ENCODE measurements at places on chromosomes 12 and 14.

DNA sequence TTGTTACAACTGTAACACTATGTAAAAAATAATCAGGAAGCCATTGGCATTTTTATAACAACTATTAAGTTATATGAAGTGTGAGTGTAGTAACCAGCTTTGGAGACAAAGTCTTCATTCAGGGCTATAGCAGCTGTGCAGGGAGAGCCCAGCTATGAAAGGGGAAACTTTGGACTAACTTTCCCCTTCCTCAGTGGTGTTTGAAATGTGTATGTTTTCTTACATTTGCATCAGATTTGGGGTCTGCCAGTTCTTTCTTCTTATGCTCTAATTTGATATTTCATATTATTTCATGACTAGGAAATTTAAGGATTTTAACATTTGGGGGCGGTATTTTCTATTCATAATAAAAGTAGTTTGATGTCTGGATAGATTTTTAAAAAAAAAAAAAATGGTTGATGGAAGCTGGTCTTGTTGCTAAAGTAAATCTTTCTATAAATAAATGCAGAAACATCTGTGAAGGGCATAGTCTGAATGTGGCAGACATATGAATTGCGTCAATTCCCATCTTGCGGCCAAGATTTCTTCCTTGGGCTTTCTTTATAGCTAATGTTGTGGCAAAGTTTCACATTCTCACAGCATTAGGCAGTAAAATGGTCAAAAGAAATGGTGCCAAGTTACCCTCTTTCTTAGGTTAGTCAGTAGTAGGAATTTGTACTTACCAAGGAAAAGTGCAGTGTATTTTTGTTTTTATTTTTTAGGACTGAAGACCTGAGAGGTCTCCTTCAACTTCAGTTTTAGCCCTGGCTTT, 35.6 kb downstream of the RASSF8 start:
- DNase-seq, result no peak

GRCh38 chr14:93128725-93129459, 13.2 kb upstream of the ITPK1 start:
- peak; percentile 65 for DNase-seq

GRCh38 chr12:56414401-56414800, 34.8 kb downstream of the TIMELESS start:
- no peak for DNase-seq

DNA sequence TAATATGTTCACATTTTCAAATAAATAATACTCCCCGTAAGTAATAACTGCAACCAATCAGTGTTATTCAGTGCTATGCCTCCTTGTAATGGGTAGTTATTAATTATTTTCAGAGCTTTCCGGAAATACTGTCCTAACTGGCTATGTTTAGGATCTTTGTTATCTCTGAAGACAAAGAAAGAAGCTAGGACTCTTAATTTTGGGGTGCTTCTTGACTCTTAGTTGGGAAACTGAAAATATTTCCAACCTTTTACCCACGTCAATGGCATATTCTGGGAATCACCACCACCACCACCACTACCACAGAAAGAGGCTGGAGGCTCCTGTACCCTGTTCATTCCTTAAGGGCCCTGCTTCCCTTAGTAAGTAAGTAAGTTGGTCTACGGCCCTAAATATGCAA, 39.1 kb downstream of the RAD52 start:
- DNase-seq, result no peak

DNA sequence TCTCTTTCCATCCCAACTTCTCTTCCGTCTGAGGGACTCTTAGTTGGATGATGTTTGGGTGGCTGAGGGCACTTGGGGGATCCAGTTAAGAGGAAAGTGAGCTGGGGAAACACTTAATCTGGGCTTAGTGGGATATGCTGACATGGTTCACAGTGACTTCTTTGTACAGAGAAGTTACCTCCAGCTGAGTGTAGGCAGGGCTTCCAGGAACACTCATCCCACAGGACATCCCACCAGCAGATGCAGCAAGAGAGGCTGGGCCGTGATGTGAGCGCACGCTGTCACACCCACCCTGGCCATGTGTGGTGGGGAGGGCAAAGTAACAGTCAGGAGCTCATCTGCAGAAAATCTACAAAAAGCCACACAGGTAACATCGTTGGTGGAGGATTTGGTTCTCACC, 832 bp upstream of the CACNA2D4 start:
- DNase-seq, result no peak

- DNase-seq, result no peak
Observed at GRCh38 chr12:117051380-117051779, 47.8 kb downstream of the TESC start.

GRCh38 chr12:34294671-34295365, 272.5 kb downstream of the ALG10 start:
- no peak for DNase-seq

GRCh38 chr14:105414456-105415371, 4.9 kb upstream of the MTA1 start:
- peak; percentile 41 for DNase-seq

DNA sequence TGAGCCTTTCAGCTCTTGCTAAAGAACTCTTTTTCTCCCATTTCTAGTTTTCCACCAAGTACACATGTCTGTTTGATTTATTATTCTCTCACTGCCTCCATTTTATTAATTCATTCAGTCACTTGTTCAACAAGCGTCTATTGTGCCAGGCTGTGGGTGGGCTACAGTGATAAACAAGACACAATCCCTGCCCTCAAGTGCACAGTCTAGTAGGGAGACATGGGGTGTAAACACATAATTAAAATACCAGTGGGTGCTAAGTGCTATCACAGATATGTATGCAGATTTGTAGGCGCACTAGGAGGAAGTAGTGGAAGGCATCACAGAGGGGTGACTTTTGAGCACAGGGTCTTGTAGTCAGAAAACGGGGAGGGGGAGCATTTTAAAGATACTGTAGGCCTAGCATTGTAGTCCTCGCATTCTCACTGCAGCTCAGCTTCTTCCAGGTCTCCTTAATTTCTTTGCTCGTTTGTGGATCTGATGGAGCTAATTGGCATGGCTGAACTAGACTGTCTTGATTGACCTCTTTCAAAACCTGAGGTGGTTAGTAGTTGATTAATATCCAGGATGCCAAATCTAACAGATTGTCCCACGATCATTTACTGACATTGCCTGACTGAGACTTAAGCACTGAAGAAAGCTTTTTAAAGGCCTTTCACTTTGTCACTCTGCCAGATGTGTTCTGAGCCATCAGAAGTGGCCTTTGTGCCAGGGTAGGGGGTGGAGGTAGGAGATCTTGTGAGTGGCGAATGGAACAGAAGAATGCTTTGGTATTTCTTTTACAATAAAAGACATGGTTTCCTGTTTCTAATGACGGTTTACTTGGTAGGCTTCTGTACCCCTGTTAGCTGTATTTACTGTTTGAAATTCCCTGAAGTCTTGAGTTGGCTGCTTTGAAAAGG, 116.9 kb downstream of the DIP2B start:
- no peak for DNase-seq

DNA sequence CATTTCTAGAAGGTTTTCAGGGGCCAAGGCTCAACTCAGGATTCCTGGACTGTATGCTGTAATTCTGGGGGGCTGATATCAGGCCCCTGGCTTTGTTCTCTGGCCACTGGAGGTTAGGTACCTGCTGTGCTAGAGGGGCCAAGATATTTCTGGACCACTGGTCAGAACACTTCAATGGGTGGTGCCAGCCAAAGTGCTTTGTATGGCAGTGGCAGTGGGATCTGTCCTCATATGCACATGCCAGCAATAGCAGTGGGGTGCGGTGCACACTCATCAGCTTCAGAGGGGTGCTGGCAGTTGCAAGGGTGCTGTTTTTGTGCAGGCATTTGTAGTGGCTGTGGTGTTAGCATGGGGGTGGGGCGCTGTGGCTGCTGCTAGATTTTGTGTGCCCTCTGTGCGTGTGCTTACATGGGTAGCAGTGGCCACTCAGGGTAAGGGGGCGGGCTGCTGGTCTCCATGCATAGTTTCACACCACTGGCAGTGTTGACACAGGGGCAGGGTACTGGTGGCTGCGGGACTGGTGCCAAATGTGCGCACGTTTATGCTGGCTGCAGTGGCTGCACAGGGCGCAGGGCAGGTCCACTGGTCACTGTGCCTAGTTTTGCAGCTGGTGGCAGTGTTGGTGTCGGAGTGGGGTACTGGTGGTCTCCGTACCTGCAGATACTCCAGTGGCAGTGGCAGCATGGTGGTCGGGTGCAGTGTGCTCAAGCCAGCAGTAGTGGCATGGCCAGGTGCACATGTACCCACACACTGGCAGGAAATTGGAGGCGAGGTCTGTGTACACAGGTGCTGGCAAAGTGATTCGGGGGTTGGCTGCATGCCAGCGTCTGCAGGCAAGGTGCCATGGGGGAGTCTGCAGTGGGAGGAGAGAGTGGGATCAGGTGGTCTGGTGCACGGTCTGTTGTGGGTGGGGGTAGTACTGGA, 12.6 kb downstream of the NOPCHAP1 start:
- DNase-seq, result no peak

- DNase-seq, result no peak
Observed at GRCh38 chr14:94571950-94572349, 9.3 kb upstream of the SERPINA5 start.

DNA sequence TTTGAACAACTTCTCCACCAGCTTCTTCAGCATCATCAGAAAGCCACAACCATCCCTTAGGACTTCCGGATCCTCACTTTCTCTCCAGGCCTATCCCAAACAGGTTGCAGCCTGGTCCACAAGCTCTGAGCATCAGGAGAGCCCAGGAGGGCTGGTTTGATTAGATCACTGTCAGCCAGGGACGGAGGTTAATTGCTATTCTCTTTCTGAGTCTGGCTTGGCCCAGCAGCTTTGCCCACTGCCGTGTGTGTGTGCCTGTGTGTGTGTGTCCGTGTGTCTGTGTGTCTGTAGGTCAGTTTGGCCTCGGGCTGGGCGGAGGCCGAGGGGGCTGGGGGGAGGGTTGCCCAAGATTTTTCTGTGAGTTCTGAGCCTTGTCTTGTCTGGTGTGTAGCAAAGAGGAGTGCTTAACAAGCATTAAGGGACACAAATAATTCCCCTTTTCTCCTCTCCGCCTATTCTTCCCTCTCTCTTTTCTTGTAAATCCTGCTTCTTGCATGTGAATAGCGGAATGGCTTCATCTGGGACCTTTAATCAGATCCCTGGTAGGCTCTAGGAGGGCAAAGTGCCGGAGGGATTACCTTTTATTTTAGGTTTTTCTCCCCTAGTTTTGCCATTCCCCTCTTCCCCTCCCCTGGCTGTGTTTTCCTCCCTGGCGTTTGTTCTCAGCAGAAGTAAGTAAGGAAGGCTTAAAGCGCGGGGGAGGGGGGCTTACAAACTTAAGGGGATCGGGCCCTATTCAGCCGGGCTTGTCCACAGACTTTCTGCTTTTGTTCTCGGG, 138.2 kb upstream of the LHX5 start:
- DNase-seq, result no peak

GRCh38 chr12:113184900-113185179, 438 bp downstream of the DDX54 start:
- peak; percentile 84 for DNase-seq
